ENCODE measurements at places on chromosomes 16 and 17. TPM values are rescaled to one million over a fixed set of nuclear protein-coding genes. Genes with fewer than 3 reads are reported as not detected.

The MYH1 gene
- total RNA-seq: not detected

The RDM1 gene
- total RNA-seq: not detected

The CAPNS2 gene
- not detected for total RNA-seq

The SPATA22 gene
- total RNA-seq: not detected

The CHST5 gene
- total RNA-seq: 0.16 TPM

The KRT27 gene
- total RNA-seq: not detected

The UTS2R gene
- total RNA-seq: not detected

The AGRP gene
- total RNA-seq: not detected

The KRT12 gene
- total RNA-seq: not detected

The CDH8 gene
- total RNA-seq: not detected

The CCL1 gene
- total RNA-seq: not detected

The CD300A gene
- total RNA-seq: 9.6 TPM

The KIFC3 gene
- 0.70 TPM for total RNA-seq

The CDRT4 gene
- 5.0 TPM for total RNA-seq

The PDILT gene
- total RNA-seq: not detected

The TBC1D26 gene
- total RNA-seq: not detected

The KRTAP2-2 gene
- not detected for total RNA-seq

The CACNG3 gene
- not detected for total RNA-seq

The IGF2BP1 gene
- not detected for total RNA-seq

The SLC9A5 gene
- 1.4 TPM for total RNA-seq

The C17orf113 gene
- 0.85 TPM for total RNA-seq

The SMTNL2 gene
- total RNA-seq: not detected

The C17orf100 gene
- 2.5 TPM for total RNA-seq

The ITGB4 gene
- 0.72 TPM for total RNA-seq

The WFDC1 gene
- total RNA-seq: not detected

The CYBC1 gene
- 121 TPM for total RNA-seq

The PRAC2 gene
- not detected for total RNA-seq

The SGCA gene
- total RNA-seq: not detected

The ZNF778 gene
- total RNA-seq: 4.1 TPM

The COL1A1 gene
- 15.4 TPM for total RNA-seq

The IKZF3 gene
- 106 TPM for total RNA-seq

The MFAP4 gene
- not detected for total RNA-seq

The NTN1 gene
- 0.12 TPM for total RNA-seq

The TP53TG3 gene
- total RNA-seq: not detected

The TMEM204 gene
- total RNA-seq: 23.4 TPM

The HOXB7 gene
- total RNA-seq: 0.82 TPM

The LGALS9B gene
- not detected for total RNA-seq

The CCDC43 gene
- total RNA-seq: 23.8 TPM

The TEKT3 gene
- total RNA-seq: not detected
